ENCODE measurements at places on chromosomes 1 and 21.

GRCh38 chr1:36087233-36088123 lies 1.2 kb upstream of the ADPRS start:
- DNase-seq, result no peak

- peak; percentile 25 for DNase-seq
Measured at GRCh38 chr21:33899199-33899598, 16.4 kb downstream of the ATP5PO start.

- DNase-seq, result no peak
Measured at GRCh38 chr1:246078126-246078887, 428.8 kb downstream of the SMYD3 start.

DNA sequence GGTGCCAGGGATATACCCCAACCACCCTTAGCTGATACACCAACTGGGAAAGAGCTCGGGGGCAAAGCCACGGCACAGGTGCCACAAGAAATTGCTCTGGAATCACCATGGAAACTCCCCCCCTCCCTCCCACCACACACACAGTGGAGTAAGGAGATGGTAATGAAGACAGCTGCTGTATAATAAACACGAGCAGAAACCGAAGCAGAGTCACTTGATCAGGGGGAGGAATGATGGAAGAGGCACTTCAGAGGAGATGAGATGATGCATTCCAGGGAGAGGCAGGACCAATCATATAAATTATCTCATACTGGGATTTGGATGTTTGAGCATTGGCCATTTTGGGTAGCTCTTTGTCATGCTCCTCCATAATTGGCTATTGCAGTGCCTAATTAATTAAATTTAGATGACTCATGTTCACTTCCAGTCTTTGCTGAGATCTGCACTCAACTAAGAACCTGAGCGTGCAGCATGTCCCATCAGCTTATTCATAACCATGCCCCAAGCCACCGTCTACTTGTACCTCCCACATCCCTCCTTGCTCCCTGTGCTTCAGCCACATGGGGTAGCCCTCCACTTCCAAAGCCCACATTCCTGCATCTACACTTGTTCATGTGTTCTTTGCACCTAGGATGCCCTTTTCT lies 189.5 kb downstream of the ZSCAN20 start:
- peak; percentile 66 for DNase-seq

GRCh38 chr1:25197235-25197975 lies 34.9 kb downstream of the SYF2 start:
- DNase-seq, result no peak

DNA sequence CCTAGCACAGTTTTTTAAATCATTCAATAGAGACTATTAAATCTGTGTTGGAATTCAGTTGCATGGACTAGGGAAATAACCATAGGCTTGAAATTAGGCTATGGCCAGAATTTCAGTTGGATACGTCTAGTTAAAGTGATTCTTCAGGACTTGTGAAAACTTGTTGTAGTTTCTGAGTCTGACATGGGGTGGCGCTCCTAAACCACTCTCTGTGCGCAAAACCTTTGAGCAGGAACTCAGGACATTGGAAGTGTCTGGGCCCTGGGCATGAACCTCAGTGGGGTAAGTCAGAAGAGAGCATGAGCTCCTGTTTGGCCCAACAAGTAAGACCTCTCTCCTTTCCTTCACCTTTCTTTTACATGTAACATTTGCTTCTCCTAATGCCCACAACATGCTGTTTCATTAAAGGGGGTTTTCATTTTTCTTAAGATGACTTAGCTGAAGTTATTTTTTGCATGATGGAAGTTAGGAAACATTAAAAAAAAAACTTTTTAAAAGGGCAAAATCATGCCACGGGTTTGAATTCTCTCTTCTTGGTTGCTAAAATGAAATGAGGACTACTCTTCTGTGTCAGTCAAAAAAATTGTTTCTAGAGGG lies 17.1 kb upstream of the CCDC190 start:
- peak; percentile 74 for DNase-seq

- no peak for DNase-seq
Measured at GRCh38 chr1:237013608-237014007, 9.4 kb upstream of the MT1HL1 start.

GRCh38 chr1:109654519-109654918 lies 1.4 kb upstream of the GSTM4 start:
- no peak for DNase-seq

DNA sequence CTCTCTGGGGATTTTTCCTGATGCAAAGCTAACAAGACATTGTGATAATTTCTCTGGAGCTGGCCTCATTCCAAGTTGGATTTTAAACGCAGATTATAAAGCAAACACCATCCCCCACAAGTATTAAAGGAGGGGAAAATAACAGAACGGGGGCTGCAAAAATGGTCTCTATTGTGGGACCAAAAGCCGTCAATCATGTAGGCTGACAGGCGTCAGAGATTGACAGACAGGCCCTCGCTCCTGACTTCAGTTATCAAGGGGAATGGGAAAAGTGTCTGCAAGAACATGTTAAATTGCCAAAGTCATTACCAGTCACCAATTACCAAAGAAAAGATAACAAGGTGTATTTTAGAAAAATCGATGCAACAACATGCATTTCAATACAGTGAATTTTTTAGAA lies 307.4 kb upstream of the POU3F1 start:
- DNase-seq, result no peak

- DNase-seq, result no peak
Measured at GRCh38 chr1:229508823-229509337, 739 bp upstream of the NUP133 start.

DNA sequence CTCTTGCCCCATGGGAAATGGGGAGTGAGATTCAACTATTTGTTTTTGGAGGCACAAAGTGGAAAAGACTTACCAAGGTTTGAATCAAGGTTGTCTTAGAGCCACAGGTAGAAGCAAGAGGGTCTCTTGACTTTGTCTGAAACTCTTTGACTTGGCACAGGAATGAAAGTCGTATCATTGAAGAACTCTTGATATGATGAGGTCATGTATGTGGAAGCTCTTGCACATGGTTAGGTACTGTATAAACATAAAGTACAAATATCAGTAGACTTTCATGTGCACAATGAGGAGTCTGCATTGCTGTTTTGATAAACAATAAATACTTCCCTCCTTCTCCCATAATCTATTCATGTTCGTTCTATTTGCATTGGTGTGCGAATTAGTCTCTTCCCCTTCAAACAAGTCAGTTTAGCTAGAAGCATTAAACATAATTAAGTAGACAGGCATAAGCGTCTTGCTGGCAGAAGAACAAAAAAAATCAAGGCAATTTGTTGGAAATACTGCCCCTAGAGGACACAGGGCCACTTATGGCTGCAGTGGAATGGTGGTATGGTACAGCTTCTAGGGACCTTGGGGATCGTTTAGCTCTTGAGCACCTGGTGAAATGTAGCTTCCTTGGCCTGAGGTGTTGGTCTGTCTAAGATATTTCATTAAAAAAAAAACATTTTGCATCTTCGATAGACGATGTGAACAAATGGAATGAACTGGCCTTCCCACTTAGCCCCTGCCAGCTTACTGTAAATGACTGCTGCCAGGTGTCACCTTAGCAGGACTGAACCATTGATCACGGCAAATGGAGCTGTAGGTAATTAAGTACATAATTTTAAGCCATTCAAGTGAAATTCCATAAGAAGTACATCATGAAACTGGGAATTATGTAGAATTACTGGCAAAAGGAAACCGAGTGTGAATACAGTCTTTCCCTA lies 218.0 kb upstream of the GALNT2 start:
- peak; percentile 6 for DNase-seq

- DNase-seq, result peak; percentile 39
Measured at GRCh38 chr1:101506541-101507164, 269.8 kb downstream of the S1PR1 start.

DNA sequence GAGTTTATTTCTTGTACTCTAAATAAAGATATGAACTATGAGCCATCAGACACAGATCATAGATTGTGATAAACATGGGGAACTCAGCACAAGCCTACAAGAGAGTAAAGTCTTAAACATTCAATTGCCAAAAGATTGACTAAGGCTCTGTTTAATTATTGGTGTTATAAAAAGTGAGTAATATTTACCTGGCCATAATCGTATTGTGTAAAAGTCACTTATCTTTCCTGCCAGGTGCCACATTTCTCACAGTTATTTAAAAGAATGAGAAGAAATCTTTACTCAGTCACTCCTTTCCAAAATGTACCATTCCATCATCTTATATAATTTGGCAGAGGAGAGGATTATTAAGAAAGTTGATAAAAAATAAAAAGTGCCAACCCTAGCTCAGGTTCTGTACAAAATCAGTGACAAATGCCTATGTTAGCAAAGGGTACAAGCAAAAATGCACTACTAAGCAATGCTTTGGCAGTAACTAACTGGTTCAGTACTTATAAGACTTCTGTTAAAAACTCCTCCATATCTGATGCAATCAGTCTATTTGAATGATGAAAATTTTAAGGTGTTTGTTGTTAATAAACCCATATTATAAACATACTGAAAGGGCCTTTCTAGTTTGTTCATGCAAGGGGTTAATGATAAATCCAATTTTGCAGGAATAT lies 5.8 kb upstream of the NR5A2 start:
- DNase-seq, result no peak

Measured in fibroblast of skin of right quadriceps (primary cell).